MCF 10A (cell line): ENCODE measurements at places on chromosomes 13 and 19. TPM values are rescaled to one million over a fixed set of nuclear protein-coding genes. Genes with fewer than 3 reads are reported as not detected.

- DNase-seq = no peak
- H3K36me3 ChIP-seq = peaks cover 65% of the 10 kb centered on the region
- H3K4me1 ChIP-seq = peaks cover 8% of the 10 kb centered on the region
- no peaks in the 10 kb centered on the region for H3K27me3 ChIP-seq
Observed at GRCh38 chr19:16841391-16841926, 12.3 kb downstream of the SIN3B start.

DNA sequence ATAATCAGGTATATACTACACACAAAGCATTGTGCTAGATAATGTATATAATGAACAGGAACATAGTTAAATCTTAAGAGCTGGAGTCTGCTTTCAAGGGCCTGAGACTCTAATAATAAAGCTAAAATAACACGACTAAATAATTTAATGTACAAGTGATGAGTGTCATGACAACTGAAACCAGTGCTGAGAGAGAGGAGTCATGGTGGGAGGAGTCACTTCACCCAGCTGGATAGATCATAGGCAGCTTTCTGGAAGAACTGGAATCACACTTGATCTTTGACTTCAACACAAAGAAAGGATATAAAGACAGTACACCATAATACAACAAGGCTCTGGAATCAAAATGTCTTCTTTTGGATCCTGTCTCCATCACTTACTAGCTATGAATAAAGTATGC lies 7.1 kb downstream of the RBM26 start:
- no peak overlapping the region for H3K27ac ChIP-seq
- peak; percentile 26 for DNase-seq
- peaks cover 72% of the 10 kb centered on the region for H3K36me3 ChIP-seq
- no peaks in the 10 kb centered on the region for H3K27me3 ChIP-seq

The KLK15 gene
- not detected in 2 replicates for total RNA-seq

- H3K36me3 ChIP-seq = no peaks in the 10 kb centered on the region
- DNase-seq = no peak
- H3K27ac ChIP-seq = no peak overlapping the region
- H3K4me3 ChIP-seq = no peak overlapping the region
- H3K4me1 ChIP-seq = peaks cover 7% of the 10 kb centered on the region
Observed at GRCh38 chr13:100196375-100196774, 107.5 kb downstream of the PCCA start.

- H3K27ac ChIP-seq = no peak overlapping the region
- DNase-seq = no peak
- no peak overlapping the region for H3K4me3 ChIP-seq
- peaks cover 6% of the 10 kb centered on the region for H3K36me3 ChIP-seq
- H3K27me3 ChIP-seq = no peaks in the 10 kb centered on the region
Observed at GRCh38 chr13:113652404-113653263, 5.4 kb downstream of the ATP4B start.

- DNase-seq = peak; percentile 85
- H3K36me3 ChIP-seq = no peaks in the 10 kb centered on the region
- no peaks in the 10 kb centered on the region for H3K27me3 ChIP-seq
- peaks cover 37% of the 10 kb centered on the region for H3K4me1 ChIP-seq
Observed at GRCh38 chr13:67119481-67119894, 110.6 kb downstream of the PCDH9 start.

The NANOS3 gene
- not detected in 2 replicates for total RNA-seq
